Ureter (tissue), 1 donor: ENCODE measurements at places on chromosomes 4 and X.

DNA sequence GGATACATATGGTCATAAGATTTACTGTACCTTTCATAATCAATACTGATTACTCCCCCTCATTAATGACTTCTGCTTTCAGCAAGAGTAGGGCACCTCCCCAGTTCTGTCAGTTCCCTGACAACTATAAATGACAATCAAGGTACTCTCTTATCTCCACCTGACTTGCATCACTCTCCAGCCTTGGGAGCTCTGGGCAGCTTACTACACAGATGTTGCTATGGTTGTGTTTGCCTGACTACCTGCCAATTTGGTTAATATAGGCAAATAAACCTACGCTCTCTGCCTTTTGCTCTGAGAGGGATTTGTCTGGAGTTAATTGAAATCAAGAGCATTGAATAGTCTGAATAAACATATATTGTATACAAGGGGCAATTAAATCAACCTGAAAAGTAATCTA lies 22.8 kb upstream of the MAP7D3 start:
- no peak for DNase-seq

- no peak for DNase-seq
These were observed 2.6 kb upstream of the SHOX start for GRCh38 chrX:627995-628394.

DNA sequence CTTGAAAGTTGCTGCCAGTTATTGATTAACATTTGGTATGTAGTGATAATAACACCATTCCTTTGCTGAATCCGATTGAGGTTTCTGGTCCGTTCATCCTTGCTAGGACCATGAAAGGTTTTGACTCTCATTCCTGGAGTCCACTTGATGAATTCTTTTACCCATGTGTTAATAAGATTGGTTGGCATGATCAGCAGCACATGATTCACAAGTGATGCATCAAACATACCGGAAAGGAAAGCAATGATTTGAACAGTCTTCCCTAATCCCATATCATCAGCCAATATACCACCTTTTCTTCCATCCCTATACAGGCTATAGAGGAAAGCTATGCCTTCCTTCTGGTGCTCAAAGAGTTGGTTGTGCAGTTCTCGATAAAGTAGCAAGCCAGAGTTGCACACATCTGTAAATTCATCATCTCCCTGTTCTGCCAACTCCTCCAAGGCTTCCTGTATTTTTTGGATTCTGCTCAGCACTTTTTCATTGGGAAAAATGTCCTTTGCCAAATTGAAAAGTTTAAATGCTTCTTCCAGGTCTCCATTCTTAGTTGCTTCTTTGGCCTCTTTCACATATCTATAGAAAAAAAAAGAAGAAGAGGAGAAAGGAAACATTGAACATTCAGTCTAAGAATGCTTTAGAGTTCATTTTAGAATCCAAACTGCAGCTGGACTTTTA lies 26.7 kb downstream of the PIN4 start:
- no peak for DNase-seq

GRCh38 chrX:49879656-49880277 lies 483 bp downstream of the USP27X start:
- DNase-seq, result no peak

GRCh38 chr4:96145601-96146000 lies 305.7 kb downstream of the PDHA2 start:
- DNase-seq, result no peak

GRCh38 chr4:116530048-116530447 lies 555.3 kb downstream of the TRAM1L1 start:
- DNase-seq, result no peak

- DNase-seq, result no peak
These were observed 201.4 kb downstream of the CCSER1 start for GRCh38 chr4:90328558-90328957.
